ENCODE measurements at places on chromosomes 12 and 14.
A peak's percentile ranks its signal among the peaks of the same experiment; 100 is the strongest.

DNA sequence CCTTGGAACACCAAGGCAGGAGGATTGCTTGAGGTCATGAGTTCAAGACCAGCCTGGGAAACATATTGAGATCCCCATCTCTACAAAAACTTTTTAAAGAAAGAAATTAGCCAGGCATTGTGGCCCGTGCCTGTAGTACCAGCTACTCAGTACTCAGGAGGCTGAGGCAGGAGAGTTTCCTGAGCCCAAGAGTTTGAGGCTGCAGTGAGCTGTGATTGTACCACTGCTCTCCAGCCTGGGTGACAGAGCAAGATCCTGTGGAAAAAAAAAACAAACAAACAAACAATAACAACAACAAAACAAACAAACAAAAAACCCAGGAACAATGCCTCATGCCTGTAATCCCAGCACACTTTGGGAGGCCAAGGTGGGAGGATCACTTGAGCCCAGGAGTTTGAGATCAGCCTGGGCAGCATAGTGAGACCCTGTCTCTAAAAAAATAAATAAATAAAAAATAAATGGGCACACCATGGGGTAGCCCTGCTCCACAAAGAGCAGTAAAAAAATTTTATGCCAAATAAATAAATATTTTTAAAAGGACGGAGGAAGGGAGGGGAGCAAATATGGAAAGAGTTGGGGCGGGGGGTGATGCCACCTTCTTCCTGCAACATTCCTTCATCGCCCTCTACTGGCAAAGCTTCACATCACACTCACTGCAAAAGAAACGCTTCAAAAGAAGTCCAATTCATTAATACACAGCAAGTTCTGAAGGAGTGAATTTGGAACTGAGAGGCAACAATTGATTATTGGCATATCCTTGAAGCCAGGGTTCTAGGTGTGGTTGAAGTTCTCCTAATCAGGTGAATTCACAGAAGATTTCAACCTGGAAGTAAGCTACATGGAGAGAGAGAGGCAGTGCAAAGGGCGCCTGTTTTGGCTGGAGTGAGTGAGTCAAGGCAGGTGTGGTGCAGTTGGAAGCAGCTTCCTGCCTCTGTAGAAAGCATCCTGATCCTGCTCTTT is 8.8 kb upstream of the GNPTAB start:
- DNase-seq, result no peak

DNA sequence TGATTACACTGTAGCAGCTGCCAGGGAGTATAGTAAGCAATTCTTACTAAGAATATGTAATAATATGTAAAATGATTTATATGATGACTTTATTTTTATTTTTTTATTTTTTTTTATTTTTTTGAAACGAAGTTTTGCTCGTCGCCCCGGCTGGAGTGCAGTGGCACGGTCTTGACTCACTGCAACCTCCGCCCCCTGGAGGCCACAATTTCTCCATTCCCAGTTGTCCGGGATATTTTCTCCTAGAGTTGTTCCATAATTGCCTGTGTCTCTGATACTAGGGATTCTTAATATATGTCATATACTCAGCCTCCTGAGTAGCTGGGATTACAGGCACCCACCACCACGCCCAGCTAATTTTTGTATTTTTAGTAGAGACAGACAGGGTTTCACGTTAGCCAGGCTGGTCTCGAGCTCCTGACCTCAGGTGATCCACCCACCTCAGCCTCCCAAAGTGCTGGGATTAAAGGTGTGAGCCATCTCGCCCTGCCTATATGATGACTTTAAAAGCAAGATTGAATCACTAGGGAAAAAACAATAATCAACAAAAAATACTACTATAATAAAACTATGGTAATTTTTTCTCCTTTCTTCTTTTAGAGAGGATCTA is 12.2 kb upstream of the ITPR2 start:
- DNase-seq, result peak; percentile 78

- DNase-seq, result no peak
Measured at GRCh38 chr12:132170094-132170636, 25.9 kb downstream of the NOC4L start.

GRCh38 chr12:20627001-20627588 is 68.0 kb upstream of the SLCO1C1 start:
- no peak for DNase-seq

DNA sequence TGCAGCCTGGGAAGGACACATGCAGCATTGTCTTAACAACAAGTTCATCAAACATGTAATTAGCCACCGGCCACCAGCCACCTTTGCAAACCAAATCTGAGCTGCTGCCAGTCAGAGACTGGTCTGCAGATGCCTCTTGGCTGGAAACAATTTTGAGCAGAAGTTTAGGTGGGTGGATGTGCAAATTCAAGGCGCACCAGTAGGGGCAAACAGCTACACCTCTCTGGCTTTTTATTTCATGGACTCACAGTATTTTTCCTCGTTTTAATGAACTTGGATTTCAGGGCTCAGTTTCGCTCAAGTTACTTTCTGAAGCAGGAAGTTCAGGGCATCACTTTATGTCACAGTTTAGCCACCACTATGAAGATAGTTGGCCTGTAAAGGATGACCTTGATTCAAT is 94.3 kb downstream of the OTX2 start:
- no peak for DNase-seq

DNA sequence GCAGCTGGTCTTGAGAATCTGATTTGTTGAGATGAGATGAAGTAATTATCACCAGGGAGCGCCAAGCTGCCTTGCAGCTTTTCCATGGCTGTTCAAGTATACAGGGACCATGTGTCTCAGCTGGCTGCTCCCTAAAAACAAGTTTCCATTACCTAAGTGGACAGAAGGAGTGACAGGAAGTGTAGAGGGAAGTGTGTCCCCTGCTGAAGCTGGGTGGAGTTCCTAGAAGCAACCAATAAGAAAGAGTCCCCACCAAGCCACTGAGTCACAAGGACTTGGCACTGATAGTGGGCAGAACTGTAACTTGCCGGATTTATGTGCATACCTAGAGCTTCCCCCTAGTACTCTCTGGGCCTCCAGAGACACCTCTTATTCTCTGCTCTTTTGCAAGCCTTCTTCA is 1.5 kb upstream of the GPX2 start:
- no peak for DNase-seq

GRCh38 chr14:106318700-106319099 is 792.3 kb downstream of the TMEM121 start:
- DNase-seq, result no peak

DNA sequence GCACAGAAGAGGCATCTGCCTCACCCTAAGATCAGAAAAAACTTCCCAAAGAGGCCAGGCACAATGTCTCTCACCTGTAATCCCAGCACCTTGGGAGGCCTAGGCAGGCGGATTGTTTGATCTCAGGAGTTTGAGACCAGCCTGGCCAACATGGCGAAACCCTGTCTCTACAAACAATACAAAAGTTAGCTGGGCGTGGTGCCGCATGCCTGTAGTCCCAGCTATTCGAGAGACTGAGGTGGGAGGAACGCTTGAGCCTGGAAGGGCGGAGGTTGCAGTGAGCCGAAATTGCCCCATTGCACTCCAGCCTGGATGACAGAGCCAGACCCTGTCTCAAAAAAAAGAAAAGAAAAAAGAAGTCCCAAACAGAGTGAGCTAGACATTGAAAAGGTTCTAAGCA is 4.5 kb downstream of the ZBTB1 start:
- DNase-seq, result no peak

DNA sequence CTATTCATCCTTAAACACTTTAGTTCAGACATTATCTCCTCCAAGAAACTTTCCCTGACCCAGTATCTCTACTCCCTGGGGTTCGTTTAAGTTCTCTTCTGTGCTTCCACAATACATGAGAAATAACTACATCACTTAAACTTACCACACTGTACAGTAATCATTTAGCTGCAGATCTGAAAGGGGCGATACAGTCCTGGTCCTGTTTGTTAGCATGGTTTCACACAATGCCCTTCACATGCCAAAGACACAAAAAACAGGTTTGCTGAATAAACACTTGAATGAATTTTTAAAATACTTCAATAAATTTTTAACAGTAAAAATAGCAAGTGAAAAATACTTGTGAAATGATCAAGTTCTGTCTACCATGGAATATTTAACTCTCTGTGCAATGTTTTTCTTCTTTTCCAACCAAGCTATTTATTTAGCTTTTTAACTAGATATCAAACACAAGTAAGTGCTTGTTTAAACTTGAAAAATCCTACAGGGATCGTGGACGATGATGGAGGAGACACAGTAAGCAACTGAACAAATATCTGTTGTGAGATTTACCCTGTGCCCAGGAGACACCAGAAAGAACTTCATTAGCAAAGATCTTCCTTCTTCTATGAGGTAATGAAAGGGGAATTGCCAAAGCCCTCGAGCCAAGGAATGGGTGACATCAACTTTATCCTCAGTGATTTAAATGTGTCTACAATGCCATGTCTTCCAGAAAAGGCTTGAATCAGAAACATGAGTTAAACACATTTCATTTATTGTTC is 255.6 kb upstream of the GRIP1 start:
- DNase-seq, result no peak

DNA sequence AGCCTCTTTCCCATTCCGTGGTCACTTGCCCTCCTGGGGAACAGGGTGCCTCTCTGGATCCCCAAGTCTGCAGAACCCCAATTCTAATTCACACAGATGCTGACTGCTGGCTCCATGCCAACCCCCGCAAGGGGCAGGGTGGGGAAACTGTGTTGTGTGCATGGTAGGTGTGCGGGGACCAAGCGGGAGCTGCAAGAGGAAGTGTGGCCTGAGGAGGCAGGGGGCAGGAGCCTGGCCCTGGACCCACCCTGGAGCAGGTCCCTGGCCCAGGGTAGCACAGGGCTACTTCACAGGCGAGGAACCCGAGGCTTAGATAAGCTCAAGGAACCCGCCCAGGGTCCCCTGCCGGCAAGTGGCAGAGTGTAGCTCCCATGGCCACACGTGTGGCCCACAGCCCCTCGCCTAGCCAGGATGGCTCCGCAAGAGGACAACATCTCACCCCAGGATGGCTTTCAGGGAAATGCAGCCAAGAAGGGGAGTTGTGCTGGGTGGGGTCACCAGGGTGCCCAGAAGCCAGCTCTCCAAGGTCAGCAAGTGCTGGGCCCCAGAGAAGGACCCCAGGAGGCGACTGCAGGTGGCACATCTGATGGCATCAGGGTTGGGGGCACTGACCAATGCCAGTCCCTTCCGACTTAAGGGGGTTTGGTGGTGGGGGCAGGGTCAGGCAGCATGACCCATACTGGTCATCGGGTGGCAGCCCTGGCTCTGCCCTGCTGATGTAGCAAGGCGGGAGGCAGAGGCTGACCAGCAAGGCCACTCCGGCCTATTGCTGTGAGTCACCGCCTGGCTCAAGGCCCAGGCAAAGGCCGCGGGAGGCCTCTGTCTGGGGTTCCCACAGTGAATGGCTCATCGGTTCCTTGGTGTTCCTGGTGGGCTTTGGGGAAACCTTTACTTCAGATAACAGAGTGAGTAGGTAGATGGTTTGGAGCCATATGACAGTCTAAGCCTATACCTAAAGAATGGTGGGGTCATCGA is 37.3 kb upstream of the EML1 start:
- DNase-seq, result peak; percentile 97

GRCh38 chr12:124609041-124609989 is 41.9 kb upstream of the NCOR2 start:
- peak; percentile 91 for DNase-seq

DNA sequence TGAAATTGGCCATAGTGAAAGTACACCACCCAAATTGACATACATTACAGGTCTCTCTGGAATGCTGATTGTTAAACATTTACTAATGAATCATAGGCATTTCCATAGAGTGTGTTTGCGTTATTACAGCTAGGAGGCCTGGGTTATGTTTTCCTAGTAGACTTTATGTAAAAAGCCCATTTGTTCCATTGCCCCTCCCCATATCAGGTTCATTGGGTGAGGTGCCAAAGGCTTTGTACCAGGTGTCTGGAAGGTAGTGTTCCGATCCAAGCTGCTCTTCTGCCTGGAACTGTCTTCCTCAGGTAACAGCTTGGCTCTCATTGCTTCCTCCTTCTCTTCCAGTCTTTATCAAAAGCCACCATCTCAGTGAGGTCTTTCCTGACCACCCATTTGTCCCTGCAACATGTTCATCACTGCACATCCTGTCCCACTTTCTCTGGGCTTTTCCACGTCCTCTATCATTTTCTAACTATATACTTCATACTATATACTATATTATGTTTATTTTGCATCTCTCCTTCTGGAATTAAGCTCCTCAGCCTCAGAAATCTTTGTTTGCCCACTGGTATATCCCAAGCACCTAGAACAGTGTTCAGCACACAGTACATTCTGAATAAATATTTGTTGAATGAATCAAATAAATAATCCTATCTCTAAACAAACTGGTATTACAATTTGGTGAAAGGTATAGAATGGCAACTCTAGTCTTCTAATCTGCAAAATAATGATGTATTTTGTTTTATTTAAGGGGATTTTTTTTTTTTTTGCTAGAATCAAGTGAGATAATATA is 252.3 kb downstream of the KTN1 start:
- DNase-seq, result no peak

GRCh38 chr14:76373456-76373855 is 2.5 kb upstream of the ESRRB start:
- no peak for DNase-seq

Measured in right cardiac atrium (tissue), 5 donors.